AG09319 (cell line): ENCODE measurements at places on chromosomes 2 and 18.
A peak's percentile ranks its signal among the peaks of the same experiment; 100 is the strongest.

DNA sequence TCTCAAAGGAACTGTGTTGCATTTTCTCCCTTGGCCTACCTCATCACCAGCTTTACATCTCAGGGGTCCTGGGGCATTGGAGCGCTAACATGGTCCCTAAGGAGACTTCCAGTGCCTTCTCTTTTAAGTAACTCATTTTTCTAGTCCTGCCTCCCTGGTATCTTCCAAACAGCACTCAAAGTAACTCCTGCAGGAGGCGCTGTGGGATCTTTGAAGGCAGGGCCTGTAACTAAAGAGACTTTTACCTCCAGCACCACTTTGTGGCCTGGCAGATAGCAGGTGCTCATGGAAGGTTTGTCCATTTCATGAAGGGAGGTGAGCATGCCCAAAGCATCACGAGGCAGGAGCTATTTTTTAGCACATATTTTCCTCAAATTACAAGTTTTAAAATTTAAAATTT is 411.0 kb upstream of the GYPC start:
- DNase-seq, result no peak

DNA sequence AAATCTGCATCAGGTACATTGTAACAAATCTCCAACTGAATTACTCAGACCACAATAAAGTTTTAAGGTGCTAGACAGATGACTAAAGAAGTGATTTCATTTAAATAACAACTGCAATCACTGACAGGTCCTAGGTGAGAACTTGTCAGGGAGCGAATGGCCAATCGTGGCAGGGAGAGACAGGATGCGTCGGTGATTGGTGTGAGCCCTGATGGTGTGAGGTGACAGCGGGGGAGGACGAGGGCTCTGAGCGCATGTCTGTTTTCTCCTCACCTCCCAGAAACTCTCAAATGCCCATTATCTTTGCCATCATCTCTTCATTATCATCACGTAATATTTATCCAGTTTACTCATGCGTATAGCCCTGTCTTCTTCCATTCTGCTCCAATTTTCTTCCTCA is 207.9 kb upstream of the LYPD1 start:
- no peak for DNase-seq

DNA sequence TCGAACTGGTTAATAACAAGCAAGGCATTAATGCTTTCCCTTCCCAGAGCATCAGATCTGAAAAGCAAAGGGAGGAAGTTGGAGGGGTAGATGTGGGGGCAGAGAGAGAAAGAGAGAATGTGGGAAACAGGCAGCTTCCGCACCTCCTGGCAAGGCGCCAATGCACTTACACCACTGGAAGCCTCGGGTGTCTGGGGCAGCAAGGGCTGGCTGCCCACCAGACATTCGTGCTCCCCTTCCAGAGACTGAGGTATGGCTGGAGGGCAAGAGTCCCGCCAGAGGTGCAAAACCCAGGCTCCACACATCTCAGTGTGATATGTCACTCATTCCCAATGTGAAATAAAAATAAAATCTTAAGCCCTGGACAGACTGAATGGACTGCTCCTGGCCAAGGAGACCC is 46.4 kb downstream of the TEX51 start:
- no peak for DNase-seq

- DNase-seq, result no peak
These were observed 48.0 kb downstream of the GBX2 start for GRCh38 chr2:236120141-236120601.

GRCh38 chr2:23299476-23300195 is 85.3 kb upstream of the KLHL29 start:
- DNase-seq, result no peak

DNA sequence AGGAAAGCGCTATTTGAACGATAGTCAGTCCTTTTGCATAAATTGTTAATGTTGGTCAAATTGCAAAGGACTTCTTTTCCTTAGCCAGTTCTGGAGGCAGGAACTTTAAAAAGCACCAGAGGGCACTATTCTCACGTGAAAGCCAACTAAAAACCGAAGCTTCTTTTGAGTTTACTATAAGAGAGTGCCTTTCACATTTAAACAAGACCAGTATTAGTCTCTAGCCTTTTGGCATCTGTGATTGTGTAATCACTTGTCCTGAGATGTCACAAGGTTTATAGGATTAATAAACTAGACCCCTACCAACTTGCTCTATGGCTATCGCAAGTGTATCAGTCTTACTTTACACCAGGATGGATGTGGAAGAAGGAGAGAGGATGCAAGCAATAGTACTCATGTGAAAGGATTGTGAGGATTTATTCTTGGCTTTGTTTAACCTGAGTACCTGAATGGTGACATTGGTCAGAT is 14.4 kb upstream of the STAT4 start:
- peak; percentile 45 for DNase-seq

- DNase-seq, result no peak
These were observed 159.8 kb downstream of the GALNT3 start for GRCh38 chr2:165634282-165634681.

GRCh38 chr18:48947560-48947959 is 3.2 kb downstream of the SMAD7 start:
- no peak for DNase-seq

- DNase-seq, result no peak
These were observed 8.3 kb downstream of the NEMP2 start for GRCh38 chr2:190526105-190526750.

- DNase-seq, result no peak
These were observed 1.0 kb upstream of the NPHP1 start for GRCh38 chr2:110205660-110206455.

- no peak for DNase-seq
These were observed 151.5 kb upstream of the TCF4 start for GRCh38 chr18:55739488-55739887.

- no peak for DNase-seq
These were observed 102.4 kb downstream of the DDX1 start for GRCh38 chr2:15693926-15694588.
